ENCODE measurements at places on chromosomes 11 and 22. TPM values are rescaled to one million over a fixed set of nuclear protein-coding genes. Genes with fewer than 3 reads are reported as not detected.
A peak's percentile ranks its signal among the peaks of the same experiment; 100 is the strongest.

DNA sequence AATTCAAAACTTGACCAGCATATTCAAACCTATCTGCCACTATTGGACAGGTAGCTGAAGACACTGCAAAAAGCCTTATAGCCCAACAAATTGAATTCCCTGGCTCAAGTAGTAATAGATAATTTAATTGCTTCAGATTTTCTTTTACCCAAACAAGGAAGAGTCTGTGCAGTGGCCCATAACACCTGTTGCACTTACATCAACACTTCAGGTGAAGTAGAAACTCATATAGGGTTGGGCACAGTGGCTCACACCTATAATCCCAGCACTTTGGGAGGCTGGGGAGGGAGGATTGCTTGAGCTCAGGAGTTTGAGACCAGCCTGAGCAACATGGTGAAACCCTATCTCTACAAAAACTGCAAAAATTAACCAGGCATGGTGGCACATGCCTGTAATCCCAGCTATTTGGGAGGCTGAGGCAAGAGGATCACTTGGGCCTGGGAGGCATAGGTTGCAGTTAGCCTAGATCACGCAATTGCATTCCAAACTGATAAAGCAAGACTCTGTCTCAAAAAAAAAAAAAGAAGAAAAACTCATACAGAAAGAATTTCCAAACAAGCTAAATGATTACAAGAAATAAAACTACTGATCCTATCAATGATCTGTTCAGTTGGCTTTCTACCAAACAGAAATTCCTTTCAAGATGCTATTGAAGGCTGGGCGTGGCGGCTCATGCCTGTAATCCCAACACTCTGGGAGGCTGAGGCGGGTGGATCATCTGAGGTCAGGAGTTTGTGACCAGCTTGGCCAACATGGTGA is 9.5 kb downstream of the FOLR3 start:
- DNase-seq, result no peak

The HBG2 gene
- total RNA-seq, result not detected

The EFCAB6 gene
- total RNA-seq, result 1.7 TPM

DNA sequence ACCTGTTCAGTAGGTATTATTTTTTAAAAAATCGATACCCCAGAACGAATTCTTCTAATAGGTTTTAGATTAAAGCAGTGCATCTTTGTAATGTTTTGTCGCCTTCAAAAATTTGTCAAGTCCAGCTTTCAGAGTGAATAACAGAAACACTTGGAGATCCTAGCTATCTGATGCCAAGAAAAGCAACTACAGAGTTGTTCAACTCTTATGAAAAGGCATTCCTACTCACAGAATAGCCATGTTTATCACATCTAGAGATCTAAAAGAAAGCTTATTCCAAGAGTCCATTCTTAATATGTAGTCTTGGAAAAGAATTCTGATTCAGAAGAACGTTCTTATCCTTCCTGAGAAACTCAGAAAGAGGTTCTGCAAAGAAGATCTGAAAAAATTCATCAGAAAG is 268.5 kb downstream of the TTC28 start:
- DNase-seq, result no peak

GRCh38 chr11:45733176-45733575 is 67.8 kb upstream of the CHST1 start:
- no peak for DNase-seq

DNA sequence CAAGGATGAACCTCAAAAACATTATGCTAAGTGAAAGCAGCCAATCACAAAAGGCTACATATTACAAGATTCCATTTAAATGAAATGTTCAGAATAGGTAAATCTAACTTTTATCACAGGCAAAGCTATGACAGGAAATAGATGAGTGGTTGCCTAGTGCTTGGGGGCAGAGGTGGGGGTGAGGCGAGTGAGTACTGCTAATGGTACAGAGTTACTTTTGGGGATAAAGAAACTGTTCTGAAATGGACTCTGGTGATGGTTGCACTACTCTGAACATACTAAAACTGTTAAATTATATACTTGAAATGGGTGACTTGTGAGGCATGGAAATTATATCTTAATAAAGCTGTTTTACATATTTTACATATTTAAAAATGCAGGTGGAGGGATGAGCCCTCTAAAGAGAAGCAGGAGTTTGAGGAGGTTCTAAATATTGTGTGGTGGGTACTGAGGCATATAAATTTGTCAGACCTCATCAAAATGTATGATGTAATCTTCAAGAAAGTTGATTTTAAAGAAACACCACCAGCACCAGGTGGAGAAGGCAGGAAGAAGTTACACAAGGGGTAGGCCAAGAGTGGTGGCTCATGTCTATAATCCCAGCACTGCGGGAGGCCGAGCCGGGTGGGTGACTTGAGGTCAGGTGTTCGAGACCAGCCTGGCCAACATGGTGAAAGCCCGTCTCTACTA is 3.6 kb downstream of the SLC43A1 start:
- no peak for DNase-seq

DNA sequence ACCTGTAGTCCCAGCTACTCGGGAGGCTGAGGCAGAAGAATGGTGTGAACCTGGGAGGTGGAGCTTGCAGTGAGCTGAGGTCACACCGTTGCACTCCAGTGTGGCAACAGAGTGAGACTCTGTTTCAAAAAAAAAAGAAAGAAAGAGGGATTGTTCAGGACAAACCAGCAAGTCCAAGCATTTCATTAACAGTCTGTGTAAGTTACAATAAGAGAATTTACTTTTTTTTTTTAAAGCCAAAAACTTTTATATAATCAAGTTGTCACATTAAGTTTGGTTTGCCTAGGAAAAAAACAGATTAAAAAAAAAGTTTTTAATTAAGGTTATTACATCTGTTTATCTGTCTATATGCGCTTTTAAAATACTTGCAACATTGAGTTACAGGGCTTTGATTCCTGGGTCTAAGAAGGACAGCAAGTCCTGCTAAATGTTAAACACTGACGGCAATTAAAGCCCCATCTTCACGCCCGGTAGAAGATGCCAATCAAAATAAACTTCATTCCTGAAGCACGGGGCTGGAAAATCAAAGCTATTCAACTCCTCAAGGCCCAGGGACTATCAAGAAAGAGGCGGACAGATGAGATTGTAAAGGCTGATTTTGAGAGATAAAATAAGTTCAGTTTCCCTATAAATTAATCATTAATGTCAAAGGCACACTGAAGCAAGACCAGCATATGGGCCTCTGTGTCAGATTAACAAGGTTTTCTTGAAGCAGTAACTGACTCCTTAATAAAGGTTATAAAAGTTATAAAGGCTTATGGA is 10.7 kb downstream of the TMEM138 start:
- no peak for DNase-seq

GRCh38 chr11:118672846-118673245 is 6.6 kb downstream of the TREH start:
- DNase-seq, result no peak

DNA sequence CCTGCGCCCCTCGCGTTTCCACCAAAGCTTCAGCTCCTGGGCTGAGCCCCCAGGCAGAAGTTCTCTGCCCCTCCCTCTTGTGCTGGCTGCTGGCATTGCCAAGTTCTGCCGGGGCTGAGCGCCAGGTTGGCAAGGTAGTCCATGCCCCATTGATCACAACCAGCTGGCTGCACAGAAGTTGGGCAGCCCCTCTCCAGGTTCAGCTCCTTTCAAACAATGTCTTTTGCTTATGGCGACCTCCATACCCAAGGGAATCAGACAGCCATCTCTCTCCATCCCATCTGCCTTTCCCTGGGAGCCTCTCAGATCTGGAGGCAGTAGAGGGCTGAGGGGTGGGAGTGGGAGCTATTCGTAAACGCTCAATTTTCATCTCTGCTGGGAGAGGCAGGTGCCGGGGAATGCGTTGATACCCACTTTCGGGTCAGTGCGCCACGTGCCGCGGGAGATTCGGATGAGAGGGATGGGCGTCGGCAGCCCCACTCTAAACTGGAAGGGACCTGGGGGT is 1.5 kb downstream of the ADAMTS8 start:
- DNase-seq, result no peak

- no peak for DNase-seq
These were observed 43.2 kb downstream of the PPP6R3 start for GRCh38 chr11:68503792-68504191.

- no peak for DNase-seq
These were observed 2.6 kb downstream of the OVOL1 start for GRCh38 chr11:65789230-65790103.

DNA sequence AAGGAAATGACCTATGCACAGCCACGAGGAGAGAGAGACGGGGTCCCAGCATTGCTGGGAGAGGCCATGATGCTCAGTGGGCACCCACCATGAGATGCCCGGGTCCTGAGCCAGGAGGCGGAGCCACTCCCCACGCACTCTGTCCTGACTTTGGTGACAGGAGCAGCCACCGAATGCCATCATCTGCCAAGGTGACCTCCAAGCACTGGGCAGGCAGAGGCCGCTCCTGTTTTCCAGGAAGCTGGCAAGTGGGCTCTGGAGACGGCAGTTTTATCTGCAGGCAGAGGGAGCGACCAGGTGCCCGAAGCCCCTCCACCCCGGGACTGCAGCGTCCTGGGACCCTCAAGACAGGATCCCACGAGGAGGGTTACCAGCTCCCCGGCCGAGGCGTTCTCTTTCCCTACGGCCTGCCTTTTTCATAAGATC is 453.9 kb downstream of the BRD1 start:
- no peak for DNase-seq

DNA sequence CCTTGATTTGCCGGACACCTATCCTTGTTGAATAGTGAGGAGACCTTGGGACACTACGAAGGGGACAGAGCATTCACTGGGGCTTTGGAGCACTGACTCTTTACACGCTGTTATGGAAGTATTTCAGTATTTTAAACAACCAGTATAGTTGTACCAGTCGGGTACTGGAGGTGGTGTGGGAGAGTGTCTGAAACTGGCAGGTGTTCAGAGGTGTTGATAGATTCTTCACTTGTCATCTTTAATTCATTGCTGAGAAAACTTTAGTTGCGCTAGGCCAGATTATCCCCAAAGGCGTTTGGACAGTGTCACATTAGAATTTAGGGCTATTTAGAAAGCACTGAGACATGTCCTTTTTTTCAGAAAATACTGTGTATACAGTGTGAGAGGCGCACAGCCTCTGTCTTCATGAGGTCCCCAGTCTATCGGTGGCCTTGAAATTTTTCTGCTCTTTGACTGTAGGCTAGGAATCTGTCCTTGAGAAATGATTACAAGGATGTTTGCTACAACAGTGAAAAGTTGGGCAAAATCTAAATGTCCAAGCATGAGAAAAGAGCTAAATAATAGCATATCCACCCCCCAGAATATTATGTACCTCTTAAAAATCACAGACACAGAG is 69.7 kb downstream of the TEAD1 start:
- DNase-seq, result no peak

The MYOD1 gene
- total RNA-seq, result not detected

The GPR83 gene
- 0.10 TPM for total RNA-seq

The MISFA gene
- 6.6 TPM for total RNA-seq

The GLB1L3 gene
- not detected for total RNA-seq

- DNase-seq, result no peak
These were observed 56.2 kb downstream of the BCL2L13 start for GRCh38 chr22:17694752-17695151.

GRCh38 chr22:45683680-45684079 is 12.0 kb downstream of the ATXN10 start:
- no peak for DNase-seq

The GLYATL1 gene
- total RNA-seq, result not detected

DNA sequence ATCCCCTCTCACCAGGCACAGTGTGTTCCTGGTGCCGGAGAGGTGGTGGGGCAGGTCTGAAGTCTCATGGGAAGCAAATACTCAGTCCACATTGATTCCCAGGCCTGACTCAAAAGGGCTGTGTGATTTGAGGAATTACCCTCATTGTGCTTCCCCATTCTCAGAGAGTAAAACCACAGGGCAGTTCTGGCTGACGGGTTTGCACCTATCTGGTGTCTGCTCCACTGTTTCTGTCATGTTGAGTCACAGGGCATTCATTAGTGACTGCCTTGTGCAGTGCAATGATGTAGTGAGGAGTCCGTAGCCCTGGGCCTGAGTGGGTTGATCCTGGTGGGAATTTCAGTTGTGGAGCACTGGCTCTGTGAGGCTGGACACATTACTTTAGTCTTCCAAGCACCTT is 85.2 kb upstream of the ARHGAP20 start:
- DNase-seq, result no peak

GRCh38 chr22:22156716-22157347 is 87.8 kb upstream of the VPREB1 start:
- peak; percentile 44 for DNase-seq

DNA sequence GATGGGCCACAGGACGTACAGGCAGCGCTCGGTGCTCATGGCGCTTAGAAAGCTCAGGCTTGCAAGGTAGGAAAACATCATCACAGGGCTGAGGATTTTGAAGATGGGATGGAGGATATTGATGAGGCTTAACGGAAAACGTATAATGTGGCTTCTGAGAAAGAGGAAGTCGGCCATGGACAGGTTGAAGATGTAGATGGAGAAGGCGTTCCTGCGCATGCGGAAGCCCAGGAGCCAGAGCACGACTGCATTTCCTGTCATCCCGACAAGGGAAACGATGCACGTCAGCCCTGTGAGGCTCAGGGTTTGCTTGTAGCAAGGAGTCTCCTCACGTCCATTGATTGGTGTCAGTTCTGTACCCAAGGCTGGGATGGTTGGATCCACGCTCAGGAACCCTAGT is 17.4 kb upstream of the MRGPRX1 start:
- no peak for DNase-seq
